Esophagus squamous epithelium (tissue), 5 donors: ENCODE measurements at places on chromosomes 7 and 10.

DNA sequence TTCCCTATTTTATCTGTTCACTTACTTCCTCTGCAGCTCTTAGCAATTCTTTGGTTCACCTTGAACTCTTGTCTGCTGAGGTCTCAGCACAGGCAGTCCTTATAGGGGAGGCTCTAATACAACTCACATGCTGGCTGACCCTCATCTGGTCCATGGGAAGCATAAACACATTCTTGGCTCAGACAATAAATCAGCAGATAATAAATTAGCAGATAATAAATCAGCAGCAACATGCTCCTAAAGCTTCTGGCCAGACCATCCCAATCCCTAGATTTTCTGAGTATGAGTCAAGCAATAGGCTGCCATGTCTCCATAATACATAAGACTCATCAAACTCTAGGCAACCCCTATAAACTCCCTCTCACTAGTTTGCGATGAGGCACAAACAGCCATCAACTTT, 208.6 kb upstream of the STEAP4 start:
- no peak overlapping the region for H3K27ac ChIP-seq
- no peaks in the 10 kb centered on the region for H3K36me3 ChIP-seq
- H3K4me3 ChIP-seq = no peak overlapping the region
- DNase-seq = no peak
- H3K4me1 ChIP-seq = no peaks in the 10 kb centered on the region
- no peaks in the 10 kb centered on the region for H3K27me3 ChIP-seq

DNA sequence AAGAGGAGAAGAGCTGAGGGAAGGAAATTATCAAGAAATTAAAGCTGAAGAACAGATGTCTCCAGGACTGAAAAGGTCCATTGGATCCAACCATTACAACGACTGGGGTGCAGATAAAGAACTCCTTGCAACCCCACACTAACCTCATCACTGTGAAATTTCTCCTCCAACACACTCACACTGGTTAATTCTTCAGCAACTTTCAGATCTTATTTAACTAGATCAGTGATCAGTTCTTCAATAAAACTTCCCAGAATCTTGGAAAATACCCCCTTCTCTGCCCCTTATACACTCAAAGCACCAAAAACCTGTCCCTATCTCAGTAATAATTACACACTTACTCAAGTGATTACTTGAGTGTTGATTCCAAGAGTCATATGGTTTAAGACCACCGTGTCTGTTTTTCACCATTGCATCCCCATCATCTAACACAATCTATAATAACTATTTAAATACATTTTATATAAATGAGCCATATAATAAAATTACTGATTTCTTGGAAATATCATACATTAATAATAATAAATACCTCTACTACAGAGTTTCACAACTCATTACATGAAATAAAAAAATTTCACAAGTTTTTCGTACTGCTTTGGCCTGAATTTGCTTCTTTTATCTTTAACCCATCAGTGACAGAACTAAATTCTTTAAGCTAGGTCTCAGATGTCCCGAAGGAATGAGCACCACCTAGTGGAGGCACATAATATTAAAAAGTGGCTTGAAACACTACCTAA, 123.7 kb downstream of the MPP7 start:
- H3K36me3 ChIP-seq = no peaks in the 10 kb centered on the region
- H3K4me3 ChIP-seq = no peak overlapping the region
- peaks cover 20% of the 10 kb centered on the region for H3K4me1 ChIP-seq
- H3K27ac ChIP-seq = no peak overlapping the region
- DNase-seq = no peak

GRCh38 chr10:78389419-78389818, 355.8 kb downstream of the RPS24 start:
- no peak overlapping the region for H3K27ac ChIP-seq
- H3K4me1 ChIP-seq = no peaks in the 10 kb centered on the region
- peaks cover 25% of the 10 kb centered on the region for H3K27me3 ChIP-seq
- DNase-seq = no peak
- H3K36me3 ChIP-seq = no peaks in the 10 kb centered on the region
- no peak overlapping the region for H3K4me3 ChIP-seq

DNA sequence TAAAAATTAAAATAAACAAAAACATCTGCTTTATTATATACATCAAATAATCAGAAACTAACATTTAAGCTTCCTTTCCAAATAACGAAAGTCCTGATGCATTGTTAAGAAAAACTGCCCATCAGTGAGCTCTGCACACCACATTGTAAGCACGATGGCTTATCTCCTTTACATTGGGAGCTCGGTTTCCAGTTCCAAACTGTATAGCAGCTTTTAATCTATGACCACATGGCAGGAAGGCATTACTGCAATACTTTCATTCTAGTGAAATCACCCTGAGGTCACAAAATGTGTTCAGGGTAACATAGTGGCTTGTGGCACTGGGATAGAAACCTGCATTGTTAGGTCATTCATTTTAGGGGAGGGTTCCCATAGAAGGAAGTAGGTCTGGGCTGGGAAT, 146.3 kb downstream of the ZNF22 start:
- no peak overlapping the region for H3K27ac ChIP-seq
- no peaks in the 10 kb centered on the region for H3K36me3 ChIP-seq
- H3K27me3 ChIP-seq = no peaks in the 10 kb centered on the region
- DNase-seq = no peak
- H3K4me3 ChIP-seq = no peak overlapping the region
- no peaks in the 10 kb centered on the region for H3K4me1 ChIP-seq

GRCh38 chr10:110851020-110851612, 20.6 kb upstream of the PDCD4 start:
- no peaks in the 10 kb centered on the region for H3K27me3 ChIP-seq
- no peak for DNase-seq
- no peaks in the 10 kb centered on the region for H3K36me3 ChIP-seq
- no peak overlapping the region for H3K4me3 ChIP-seq

DNA sequence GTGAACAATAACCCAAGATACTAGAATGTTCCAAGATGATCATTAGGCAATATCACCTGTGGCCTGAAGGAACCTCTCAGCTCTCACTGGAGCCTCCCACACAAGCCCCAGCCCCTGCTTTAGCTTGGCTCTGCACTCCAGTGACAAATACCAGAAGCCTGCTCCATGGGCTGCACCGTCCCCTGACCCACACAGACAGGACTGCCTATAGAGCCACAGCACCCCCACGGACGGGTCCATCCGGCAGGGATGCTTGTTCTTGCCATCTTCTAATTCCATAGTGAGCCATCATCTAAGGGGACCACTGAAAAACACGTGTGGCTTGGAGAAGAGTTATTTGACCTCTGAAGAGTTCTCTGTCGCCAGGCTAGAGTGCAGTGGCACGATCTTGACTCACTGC, 100.9 kb downstream of the PTN start:
- no peak overlapping the region for H3K27ac ChIP-seq
- no peak overlapping the region for H3K4me3 ChIP-seq
- H3K36me3 ChIP-seq = no peaks in the 10 kb centered on the region
- no peak for DNase-seq

- no peaks in the 10 kb centered on the region for H3K4me1 ChIP-seq
- no peak for DNase-seq
- no peaks in the 10 kb centered on the region for H3K27me3 ChIP-seq
- no peaks in the 10 kb centered on the region for H3K36me3 ChIP-seq
These were observed 104.8 kb downstream of the EMX2 start for GRCh38 chr10:117647306-117647705.

DNA sequence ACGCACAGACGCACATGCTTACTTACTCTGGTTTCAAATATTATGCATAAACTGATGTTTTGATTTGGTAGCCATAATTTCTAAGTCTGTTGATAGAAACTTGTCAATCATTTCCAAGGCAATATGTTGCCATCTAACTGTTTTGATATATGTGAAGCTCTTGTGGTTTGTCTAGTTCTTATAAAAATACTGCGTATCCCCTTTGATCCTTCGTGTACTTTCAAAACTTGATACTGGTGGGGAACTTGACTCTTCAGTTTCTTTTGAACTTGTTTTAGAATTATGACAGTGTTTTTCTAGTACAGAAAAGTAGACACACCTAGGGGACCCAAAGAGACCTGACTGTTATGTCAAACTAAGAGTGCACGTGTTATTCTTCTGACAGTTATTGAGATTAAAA, 708.0 kb downstream of the LRMDA start:
- no peak overlapping the region for H3K4me3 ChIP-seq
- no peak overlapping the region for H3K27ac ChIP-seq
- no peaks in the 10 kb centered on the region for H3K27me3 ChIP-seq

DNA sequence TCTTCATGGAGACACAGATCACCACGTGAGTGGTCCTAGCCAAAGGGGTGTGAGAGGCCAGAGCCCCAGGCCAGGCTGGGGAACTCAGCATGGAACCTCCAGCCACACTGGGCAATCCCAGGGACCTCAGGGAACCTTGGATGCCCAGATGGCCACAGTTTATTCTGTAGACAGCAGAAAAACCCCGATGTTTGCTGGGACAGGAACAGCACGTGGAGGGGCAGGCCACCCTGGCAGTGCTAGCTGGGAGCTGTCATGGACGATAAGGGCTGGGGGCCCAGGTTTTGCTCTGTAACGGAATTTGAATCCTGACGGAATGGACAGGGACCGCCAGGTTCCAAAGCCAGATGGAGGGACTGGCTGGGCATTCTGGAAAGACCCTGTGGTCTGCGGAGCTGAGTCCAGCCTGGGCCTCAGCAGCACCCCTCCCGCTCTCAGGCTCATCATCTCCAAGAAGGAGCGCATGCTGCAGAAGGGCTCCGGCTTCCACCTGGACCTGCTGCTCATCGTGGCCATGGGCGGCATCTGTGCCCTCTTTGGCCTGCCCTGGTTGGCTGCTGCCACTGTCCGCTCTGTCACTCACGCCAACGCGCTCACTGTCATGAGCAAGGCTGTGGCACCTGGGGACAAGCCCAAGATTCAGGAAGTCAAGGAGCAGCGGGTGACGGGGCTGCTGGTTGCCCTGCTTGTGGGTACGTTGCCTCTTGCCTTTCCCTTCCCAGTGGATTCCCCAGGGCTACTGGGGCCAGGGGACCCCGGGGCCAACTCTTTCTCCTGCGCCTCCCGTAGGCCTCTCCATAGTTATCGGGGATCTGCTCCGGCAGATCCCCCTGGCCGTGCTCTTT, 5.6 kb downstream of the FASTK start:
- H3K4me3 ChIP-seq = no peak overlapping the region
- no peak for DNase-seq
- peaks cover 13% of the 10 kb centered on the region for H3K4me1 ChIP-seq
- H3K36me3 ChIP-seq = peaks cover 48% of the 10 kb centered on the region
- no peak overlapping the region for H3K27ac ChIP-seq

- no peak for DNase-seq
- H3K27ac ChIP-seq = no peak overlapping the region
- no peak overlapping the region for H3K4me3 ChIP-seq
- H3K36me3 ChIP-seq = no peaks in the 10 kb centered on the region
- H3K4me1 ChIP-seq = peaks cover 16% of the 10 kb centered on the region
These were observed 59.3 kb downstream of the CTBP2 start for GRCh38 chr10:125101049-125101448.

- no peak overlapping the region for H3K27ac ChIP-seq
- DNase-seq = no peak
- H3K4me1 ChIP-seq = no peaks in the 10 kb centered on the region
- H3K36me3 ChIP-seq = no peaks in the 10 kb centered on the region
- no peak overlapping the region for H3K4me3 ChIP-seq
These were observed 433.0 kb downstream of the PAXIP1 start for GRCh38 chr7:154569916-154570315.

GRCh38 chr7:45052011-45052410, 36.8 kb downstream of the NACAD start:
- no peak overlapping the region for H3K4me3 ChIP-seq
- DNase-seq = no peak
- no peaks in the 10 kb centered on the region for H3K4me1 ChIP-seq
- no peak overlapping the region for H3K27ac ChIP-seq
- H3K27me3 ChIP-seq = no peaks in the 10 kb centered on the region
- no peaks in the 10 kb centered on the region for H3K36me3 ChIP-seq

DNA sequence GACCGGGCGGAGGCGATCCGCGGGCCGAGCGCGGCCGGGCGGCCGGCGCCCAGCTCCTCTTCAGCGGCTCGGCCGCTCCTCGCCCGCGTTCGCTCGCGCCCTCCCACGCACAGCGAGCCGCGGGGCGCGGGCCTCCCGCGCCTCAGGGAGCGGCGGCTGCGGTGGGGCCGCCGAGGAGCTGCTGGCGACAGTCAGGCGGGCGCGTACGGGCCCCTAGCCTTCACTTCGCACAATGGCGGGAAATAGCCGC, at the start of gene MCMBP:
TSS of gene MCMBP (minus strand) at position 234 of the 250 bp plus-strand sequence. CDS start 259 bp downstream, outside the sequence.
- H3K4me3 ChIP-seq = peak within 1 kb of the TSS; percentile 88
- no peaks in the 10 kb centered on the region for H3K36me3 ChIP-seq
- peak within 1 kb of the TSS; percentile 96 for H3K27ac ChIP-seq
- DNase-seq = no peak
- no peaks in the 10 kb centered on the region for H3K27me3 ChIP-seq
- H3K4me1 ChIP-seq = peaks cover 21% of the 10 kb centered on the region
